ENCODE measurements at places on chromosomes 2 and 18.

DNA sequence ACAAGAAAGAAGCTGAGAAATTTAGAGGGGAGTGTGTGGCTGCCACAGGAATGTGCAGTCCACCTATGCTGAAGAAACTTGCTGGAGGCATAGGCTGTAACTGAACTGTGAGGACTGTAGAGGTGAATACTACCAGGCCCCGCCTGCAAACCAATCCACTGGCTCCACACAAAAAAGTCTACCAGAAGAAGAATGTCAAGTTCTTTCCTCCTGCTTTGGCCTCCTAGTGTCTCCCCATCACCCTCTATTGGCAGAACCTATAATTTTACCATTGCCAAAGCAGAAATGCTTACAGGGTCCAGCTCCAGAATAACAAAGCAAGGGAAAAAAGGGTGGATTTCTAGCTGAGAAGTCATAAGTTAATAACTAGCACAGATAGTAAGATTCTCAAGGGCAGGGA, 5.9 kb upstream of the ATP5MC3 start:
- DNase-seq = no peak

DNA sequence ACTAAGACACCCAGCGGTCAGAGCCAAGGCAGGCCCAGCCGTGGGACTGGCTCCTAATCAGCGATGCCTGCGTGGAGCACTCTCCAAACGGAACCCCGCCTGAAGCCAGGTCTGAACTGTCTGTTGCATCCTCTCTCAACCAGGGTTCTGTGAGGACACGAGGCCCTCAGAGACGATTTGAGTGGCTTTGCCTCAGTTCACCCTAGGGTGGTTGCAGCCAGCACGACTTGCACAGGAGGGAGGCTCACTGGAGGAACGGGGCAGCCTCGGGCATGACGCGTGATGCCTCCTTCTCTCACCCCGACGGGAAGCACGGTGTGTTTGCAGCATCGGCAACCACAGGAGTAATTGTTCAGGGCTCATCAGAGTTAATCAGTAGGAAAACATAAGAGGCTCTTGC, 336.4 kb downstream of the EIPR1 start:
- no peak for DNase-seq

DNA sequence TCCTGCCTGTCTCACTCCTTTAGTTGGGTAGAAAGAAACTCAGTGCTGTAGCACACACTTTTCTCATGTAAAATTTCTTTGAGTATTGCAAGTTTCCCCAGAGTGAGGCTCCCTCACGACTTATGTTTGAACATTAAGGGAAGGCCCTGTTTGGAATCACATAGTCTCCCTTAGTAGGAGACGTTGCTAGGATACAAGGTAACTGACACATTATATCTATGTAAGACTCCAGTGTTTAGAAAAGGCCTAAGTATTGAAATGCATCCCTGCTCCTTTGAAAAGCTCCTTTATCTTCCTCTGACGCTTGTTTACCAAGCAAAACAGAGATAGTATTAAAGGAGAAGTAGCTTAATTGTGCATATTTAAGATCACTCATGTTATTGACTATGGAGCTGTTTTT, 248.2 kb downstream of the PHLPP1 start:
- no peak for DNase-seq

DNA sequence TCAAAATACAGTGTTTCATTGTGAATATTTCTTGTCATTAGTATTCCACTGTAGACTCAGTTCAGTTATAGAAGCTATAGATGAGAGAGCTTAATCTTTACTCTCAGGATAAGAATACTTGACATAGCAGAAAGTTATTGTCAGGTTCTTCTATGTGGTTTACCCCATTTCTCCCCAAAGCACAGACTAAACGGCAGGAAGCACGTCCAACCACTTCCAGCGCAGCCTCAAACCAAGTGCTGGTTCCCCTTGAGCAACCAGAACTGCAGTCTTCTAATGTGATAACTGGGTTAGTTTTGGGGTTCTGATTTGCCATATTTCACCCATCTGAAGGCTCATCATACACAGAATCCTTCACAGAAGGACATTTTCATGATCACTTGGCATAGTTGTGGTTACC, 324.7 kb downstream of the SLC8A1 start:
- no peak for DNase-seq

DNA sequence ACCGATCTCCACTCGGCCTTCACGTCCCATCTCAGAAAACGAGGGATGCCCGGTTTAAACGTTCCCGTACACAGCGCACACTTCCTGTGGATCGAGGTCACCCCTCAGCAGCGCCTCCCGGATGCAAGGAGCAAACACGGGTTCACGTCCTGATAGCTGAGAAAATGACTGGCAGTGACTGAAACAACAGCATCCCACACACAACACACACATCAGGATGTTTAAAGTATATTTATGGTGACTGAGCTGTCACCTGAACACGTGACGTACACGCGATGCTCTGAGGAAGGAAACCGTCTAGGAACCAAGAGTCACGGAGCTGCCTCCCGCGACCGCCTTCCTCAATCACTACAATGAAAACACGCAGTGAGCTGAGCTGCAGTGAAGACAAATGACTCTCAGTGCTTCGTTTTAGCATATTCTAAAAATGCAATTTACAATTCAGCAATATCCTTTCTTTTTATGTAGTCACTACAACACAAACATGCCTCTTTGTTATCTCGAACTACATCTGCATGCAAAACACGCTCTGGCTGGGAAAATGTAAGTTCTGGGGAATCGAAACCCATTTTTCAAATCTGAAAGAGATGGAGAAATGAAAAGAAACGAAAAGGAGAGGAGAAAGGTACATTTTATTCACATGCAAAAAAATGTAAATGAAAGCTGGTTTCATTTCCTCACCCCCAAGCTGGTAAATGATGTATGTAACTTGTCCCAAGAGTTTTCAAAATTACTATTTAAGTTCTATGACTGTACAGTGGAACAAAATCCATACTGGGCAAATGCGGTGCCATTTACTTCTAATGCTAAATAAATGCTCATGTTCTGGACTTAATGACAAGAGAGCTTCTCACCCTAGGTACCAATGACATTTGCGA, 19.8 kb downstream of the HDAC4 start:
- DNase-seq = no peak

GRCh38 chr2:96587843-96588242, 50.3 kb downstream of the KANSL3 start:
- DNase-seq = no peak

DNA sequence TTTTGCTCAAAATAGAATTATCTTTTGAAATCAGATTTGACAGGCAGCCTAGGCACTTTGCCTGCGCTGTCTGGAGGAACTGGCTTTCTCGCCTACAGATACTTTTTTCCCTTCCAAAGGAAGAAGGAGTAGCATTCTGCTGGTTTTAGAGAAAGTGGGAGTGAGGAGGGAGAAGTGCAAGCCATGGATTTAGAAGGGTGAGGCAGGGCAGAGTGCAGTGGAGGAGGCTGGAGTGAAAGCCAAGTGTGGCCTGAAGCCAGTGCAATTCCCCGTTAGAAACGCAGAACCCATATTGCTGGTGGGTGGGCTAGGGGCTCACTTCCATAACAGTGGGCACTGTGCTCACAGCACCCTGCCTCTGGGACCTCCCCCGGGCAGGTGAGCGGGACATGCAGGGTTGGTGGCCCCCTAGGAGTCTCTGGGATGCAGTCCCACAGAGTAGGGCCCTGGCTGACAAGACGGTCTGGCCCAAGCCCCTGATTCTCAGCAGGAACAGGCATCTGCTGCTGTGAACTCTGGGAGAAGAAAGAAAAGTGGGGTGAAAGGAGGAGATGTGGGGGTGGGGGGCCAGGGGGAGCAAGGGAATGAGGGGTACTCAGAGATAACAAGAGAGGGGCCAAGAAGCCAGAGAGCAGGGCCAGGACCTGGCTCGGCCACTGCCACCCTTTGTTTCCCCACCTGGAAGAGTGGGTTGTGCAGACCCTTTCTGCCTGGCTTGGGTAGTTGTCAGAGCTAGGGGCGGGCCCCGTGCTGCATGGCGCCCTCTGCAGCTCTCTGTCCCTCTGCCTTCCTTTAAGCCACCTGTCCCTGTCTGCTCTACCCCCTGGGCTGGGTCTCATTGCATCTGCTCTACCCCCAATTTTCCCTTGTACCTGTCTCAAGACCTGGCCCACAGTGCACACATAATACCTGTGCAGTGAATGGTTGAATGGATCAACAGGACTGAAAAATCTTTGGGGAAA, 273.5 kb upstream of the HS6ST1 start:
- DNase-seq = no peak

GRCh38 chr2:170237572-170238120, 59.7 kb downstream of the MYO3B start:
- DNase-seq = no peak

DNA sequence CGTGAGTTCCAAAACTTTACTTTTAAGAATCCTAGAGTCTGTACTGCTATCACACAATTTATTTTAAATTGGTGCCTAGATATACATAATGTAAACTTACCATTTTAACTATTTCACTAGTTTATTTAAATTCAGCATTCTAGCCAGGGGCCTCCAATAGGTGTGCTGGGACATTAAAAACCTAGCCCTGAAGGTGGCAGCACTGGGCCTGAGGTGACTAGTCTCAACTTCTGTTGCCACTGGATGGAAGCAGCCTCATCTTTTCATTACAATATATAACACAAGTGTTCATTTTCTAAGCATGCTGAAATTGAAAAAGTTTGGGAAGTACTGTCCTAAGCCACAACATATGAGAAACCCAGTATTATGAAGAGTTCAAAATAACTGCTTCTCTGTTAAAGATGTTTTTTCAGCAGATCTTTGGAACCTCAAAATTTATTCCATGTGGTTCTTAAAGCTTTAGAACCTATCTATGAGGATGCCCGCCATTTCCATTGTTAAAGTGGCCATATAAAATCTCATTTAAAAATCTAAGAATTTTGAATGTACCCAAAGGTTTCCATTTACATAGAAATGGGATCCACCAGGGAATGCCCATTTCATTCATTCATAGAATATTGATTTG, 2.9 kb upstream of the RBBP8 start:
- DNase-seq = peak; percentile 67

GRCh38 chr18:69974365-69974764, 26.7 kb upstream of the CD226 start:
- DNase-seq = no peak

- no peak for DNase-seq
These were observed 13.0 kb downstream of the KIF5C start for GRCh38 chr2:148888003-148888501.

DNA sequence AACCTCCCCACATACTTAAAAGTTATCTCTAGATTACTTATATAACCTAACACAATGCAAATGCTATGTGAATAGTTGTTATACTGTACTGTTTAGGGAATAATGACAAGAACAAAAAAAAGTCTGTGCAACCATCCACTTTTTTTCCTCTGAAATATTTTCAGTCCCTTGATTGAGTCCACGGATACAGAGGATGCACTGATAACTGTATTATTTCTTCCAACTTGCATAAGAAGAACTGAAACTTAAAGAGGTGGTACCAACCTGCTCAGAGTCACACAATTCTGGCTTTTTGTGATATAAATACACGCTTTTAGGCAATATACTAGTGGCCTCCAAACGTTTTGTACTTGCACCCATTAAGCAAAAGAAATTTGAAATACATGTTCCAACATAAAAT, 1.4 kb downstream of the SMC6 start:
- no peak for DNase-seq

GRCh38 chr18:24831871-24832665, 371.6 kb downstream of the HRH4 start:
- no peak for DNase-seq

GRCh38 chr2:191980483-191980882, 133.6 kb upstream of the CAVIN2 start:
- DNase-seq = no peak

DNA sequence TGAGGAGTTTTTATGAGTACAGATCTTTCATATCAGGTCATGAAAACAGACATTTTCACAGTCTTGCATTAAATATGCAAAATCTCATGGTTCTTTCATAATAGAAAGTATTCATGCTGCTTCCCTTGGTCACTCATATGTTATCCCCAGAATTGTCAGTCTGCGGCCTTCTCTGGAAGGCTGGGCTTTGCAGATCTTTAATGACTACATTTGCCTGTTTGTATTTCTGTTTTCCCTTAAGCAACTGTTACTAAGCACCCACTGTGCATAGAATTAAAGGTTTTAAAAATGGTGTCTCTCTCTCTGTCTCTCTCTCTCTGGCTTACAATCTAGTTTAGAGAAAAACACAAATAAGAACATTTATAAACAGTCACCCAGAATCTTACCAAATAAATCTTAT, 456.3 kb downstream of the RIT2 start:
- no peak for DNase-seq

- no peak for DNase-seq
These were observed 8.3 kb upstream of the TNS1 start for GRCh38 chr2:218010984-218011652.

DNA sequence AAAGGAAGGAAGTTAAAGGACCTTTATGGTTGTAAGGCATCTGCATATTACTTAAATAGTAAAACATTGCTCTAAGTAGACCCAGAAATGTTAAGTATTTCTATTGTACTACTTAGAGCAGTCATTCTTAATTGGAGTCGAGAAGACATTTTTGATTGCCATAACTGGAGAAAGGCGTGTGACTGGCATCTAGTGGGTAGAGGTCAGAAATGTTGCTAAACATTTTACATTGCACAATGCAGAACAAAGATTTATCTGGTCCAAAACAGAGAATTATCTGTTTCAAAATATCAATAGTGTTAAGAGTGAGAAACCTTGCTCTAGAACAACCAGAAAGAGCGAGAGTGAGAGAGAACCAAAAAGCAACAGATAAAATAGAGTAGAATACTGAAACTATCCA, 23.3 kb upstream of the ROCK1 start:
- DNase-seq = no peak

DNA sequence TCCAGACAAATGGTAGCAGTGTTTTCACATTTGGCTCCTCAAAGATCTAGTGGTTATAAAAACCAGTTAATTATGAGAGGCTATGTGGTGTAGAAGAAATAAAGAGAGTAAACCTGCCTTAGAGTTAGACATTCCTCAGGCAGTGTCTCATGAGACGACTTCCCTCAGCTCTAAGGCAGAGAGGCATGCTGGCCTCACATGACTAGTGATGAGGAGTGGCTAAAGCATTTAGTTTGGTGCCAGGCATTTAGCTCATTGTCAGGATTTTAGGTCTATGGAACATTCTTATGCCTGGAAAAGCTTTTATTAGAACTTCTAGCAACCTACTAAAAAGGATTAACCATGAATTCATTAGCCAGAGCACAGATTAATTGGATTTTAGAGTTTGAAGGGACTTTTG, 90.3 kb downstream of the RPRM start:
- DNase-seq = no peak

- DNase-seq = no peak
These were observed 266.6 kb upstream of the ID2 start for GRCh38 chr2:8414946-8415879.

All from iPS DF 6.9 (cell line).